ENCODE measurements at places on chromosomes 13 and 19.

GRCh38 chr19:51129716-51130115, 5.0 kb downstream of the SIGLEC9 start:
- DNase-seq, result no peak

GRCh38 chr13:79837741-79838450, 356.9 kb downstream of the NDFIP2 start:
- DNase-seq, result no peak

DNA sequence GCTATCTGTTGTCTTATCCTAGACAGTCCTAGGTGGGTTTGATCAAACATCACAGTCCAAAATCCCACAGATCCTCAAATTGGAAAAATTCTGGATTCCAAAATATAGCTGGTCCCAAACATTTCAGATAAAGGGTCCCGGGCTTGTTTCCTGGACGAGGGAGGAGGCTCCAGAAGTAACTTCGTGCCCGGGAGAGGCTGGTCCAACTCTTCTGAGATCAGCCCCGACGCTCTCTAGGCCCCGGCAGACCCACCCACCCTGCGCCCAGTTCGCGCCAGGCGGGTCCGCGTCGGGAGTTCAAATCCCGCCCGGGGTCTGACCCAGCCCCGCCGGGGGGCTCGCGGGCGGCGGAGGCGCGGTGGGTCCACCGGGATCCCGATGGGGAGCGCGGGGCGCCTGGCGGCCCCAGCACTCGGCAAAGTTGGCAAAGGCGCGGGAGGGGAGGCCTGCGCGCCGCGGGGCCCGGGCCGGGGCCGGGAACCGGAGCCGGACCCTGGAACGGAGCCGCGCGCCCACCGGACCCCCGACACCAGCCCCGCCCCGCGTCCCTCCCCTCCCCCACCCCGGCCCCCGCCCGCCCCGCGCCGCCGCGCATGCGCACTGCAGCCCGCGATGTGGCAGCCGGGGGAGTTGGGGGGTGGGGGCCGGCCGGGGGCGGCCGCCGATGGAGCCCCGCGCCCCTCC, 513 bp downstream of the MIER2 start:
- DNase-seq, result no peak

GRCh38 chr19:3133793-3134116, 2.1 kb upstream of the GNA15 start:
- DNase-seq, result no peak

DNA sequence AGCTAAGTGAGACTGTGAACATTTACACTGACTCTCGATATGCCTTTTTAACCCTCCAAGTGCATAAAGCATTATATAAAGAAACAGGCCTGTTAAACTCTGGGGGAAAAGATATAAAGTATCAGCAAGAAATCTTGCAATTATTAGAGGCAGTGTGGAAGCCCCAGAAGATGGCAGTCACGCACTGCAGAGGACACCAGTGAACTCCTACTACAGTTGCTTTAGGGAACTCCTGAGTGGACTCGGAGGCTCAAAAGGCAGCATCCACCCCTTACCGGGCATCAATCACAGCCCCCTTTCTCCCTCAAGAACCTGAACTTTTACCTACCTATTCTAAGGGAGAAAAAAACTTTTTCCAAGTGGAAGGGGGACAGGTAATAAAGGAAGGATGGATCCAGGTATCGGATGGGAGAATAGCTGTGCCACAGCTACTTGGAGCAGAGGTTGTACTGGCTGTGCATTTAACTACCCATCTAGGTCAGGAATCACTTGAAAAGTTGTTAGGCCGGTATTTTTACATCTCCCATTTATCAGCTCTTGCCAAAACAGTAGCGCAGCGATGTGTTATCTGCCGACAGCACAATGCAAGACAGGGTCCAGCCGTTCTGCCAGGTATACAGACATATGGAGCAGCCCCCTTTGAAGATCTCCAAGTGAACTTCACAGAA, 80.1 kb downstream of the ZNF486 start:
- DNase-seq, result peak; percentile 3

- peak; percentile 77 for DNase-seq
Measured at GRCh38 chr19:40365613-40366401, 17.3 kb downstream of the PLD3 start.

GRCh38 chr19:3555653-3556422, 1.5 kb downstream of the MFSD12 start:
- no peak for DNase-seq

DNA sequence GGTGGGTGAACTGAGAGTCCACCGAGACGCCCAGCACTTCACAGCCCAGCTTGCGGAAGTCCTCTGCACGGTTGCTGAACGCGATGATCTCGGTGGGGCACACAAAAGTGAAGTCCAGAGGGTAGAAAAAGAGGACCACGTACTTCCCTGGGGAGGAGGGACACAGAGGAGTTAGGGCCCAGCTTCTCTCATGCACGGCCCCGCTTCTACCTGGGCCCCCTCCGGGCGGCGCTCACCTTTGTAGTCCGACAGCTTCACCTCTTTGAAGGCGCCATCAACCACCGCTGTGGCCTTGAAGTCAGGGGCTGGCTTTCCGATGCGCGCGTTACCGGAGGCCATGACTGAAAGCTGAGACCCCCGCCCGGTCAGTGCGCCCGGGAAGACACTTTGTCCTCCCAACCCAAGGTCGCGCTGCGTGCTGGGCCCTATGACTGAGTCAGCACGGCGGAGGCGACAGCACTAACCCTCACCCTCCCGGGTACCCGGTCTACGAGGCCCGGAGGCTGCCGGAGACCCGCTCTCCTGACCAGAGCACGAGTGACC, 606 bp downstream of the PRDX2 start:
- DNase-seq, result no peak

GRCh38 chr13:80338781-80339562, 2.0 kb downstream of the SPRY2 start:
- peak; percentile 80 for DNase-seq

GRCh38 chr13:95749545-95749944, 72.6 kb downstream of the DNAJC3 start:
- DNase-seq, result no peak

GRCh38 chr13:93603043-93603442, 376.4 kb downstream of the GPC6 start:
- DNase-seq, result no peak

GRCh38 chr13:28100150-28101121, at the start of gene FLT3:
Gene FLT3 (minus strand): TSS chr13:28100576. CDS start chr13:28100510, 66 bp downstream.
- no peak for DNase-seq

Measured in hypothalamus (tissue), 51 donors.